ENCODE measurements at places on chromosomes 12 and 14. TPM values are rescaled to one million over a fixed set of nuclear protein-coding genes. Genes with fewer than 3 reads are reported as not detected.

- H3K27me3 ChIP-seq, result no peaks in the 10 kb centered on the region
- DNase-seq, result no peak
- H3K27ac ChIP-seq, result no peak within 1 kb of the TSS
- no peaks in the 10 kb centered on the region for H3K36me3 ChIP-seq
Observed at GRCh38 chr12:52618216-52618615, at the start of gene KRT73. KRT73 (minus strand) TSS chr12:52618559; CDS start chr12:52618524, 35 bp downstream.

GRCh38 chr12:53575502-53576249 lies 50.5 kb downstream of the ATF7 start:
- H3K4me1 ChIP-seq, result no peaks in the 10 kb centered on the region
- no peak overlapping the region for H3K27ac ChIP-seq
- H3K36me3 ChIP-seq, result no peaks in the 10 kb centered on the region
- no peak for DNase-seq
- H3K4me3 ChIP-seq, result no peak overlapping the region
- no peaks in the 10 kb centered on the region for H3K27me3 ChIP-seq

DNA sequence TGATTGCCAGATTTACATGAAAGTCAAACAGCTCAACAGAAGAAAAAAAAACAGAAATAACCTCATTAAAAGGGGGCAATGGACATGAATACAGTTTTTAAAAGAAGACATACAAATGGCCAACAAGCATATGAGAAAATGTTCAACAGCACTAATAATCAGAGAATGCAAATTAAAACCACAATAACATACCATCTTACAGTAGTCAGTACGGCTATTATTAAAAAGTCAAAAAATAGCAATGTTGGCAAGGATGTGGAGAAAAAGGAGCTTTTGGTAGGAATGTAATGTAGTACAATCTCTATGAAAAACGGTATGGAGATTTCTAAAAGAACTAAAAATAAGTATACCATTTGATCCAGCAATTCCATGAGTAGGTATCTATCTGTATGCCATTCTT lies 272.1 kb downstream of the CEP128 start:
- H3K4me1 ChIP-seq, result peaks cover 20% of the 10 kb centered on the region
- no peaks in the 10 kb centered on the region for H3K27me3 ChIP-seq
- H3K36me3 ChIP-seq, result no peaks in the 10 kb centered on the region
- no peak overlapping the region for H3K4me3 ChIP-seq
- H3K27ac ChIP-seq, result no peak overlapping the region

DNA sequence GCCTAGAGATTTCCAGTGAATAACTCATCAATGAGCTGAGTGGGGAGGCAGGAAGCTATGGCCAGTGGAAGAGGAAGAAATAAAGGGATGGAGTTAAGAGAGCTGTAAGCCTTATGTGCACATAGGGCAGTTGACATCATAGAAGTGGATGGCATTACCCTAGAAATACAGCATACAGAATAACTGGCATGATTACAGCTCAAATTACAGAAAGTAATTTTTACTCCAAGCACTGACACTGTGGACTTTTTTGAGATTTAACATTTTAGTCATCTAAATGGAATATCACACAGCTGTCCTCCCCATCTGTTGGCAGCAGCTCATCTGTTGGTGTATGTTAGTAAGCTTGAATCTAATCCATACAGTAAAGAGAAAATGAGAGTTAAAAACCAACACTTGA lies 5.4 kb upstream of the IPO8 start:
- DNase-seq, result no peak
- H3K36me3 ChIP-seq, result no peaks in the 10 kb centered on the region
- H3K4me1 ChIP-seq, result no peaks in the 10 kb centered on the region
- no peak overlapping the region for H3K4me3 ChIP-seq
- H3K27me3 ChIP-seq, result no peaks in the 10 kb centered on the region

DNA sequence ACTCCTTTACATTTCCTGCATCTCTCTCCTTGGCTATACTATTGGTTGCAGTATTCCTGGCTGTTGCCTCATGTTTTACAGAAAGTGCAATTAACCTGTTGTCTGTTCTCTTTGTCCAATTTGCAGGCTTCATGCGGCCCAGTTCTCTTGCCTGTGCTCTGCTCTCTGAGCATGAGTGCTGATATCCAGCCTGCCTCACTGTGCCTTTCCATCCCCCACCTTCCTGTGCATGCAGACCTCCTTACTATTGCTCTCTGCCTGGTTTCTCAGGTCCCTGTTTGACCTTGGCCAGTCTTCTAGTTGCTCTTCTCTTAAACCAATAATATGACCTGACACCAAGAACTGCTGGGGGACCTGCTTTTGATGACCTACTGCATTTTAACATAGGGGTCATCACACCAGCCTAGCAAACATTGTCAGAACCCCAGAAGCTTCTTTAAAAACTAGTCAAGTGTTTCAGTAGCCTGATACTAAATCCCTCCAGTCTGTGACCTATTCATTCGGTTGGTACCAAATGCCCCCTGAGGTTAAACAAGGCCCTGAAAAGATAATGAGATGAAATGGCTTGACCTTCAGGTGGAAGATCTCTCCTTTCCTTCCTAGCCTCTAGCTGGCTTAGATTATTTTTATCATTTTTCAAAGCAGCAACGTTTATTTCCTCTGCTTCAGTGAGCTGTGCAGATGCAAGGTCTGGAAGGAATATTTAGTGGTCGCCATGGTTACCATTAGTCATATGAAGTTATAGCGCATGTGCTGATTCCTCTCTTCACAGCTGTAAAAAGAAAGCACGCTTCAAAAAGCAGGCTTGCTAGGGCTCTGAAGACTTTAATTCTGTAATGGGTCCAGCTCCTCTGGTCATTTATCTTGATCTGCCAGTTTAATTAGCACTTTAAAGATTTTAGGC lies 216.5 kb downstream of the PHLDA1 start:
- no peak overlapping the region for H3K4me3 ChIP-seq
- H3K27me3 ChIP-seq, result no peaks in the 10 kb centered on the region
- no peaks in the 10 kb centered on the region for H3K36me3 ChIP-seq
- DNase-seq, result no peak

DNA sequence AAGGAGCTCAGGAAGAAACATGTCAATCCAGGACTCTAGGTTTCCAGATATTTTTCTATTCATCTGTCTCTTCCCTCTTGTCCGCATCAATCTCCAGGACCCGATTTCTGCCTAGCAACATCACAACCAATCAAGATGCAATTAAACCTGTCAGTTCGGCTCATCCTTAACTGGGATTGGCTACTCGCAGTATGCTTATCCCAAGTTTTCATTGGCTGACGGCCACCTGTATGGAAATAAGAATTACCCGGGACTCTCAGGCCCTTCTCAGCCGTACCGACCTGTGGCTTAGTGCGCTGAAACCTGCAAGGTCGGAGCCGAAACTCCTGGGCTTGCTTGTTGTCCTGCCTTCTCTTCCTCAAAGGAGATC lies 20.4 kb upstream of the ATP5MC2 start:
- H3K27ac ChIP-seq, result no peak overlapping the region
- H3K27me3 ChIP-seq, result no peaks in the 10 kb centered on the region
- H3K36me3 ChIP-seq, result no peaks in the 10 kb centered on the region
- peak; percentile 86 for DNase-seq
- peak overlapping the region; percentile 41 for H3K4me3 ChIP-seq

- H3K4me3 ChIP-seq, result no peak overlapping the region
- H3K4me1 ChIP-seq, result peaks cover 1% of the 10 kb centered on the region
- no peaks in the 10 kb centered on the region for H3K27me3 ChIP-seq
- no peak overlapping the region for H3K27ac ChIP-seq
Observed at GRCh38 chr12:71548893-71549292, 109.3 kb downstream of the LGR5 start.

DNA sequence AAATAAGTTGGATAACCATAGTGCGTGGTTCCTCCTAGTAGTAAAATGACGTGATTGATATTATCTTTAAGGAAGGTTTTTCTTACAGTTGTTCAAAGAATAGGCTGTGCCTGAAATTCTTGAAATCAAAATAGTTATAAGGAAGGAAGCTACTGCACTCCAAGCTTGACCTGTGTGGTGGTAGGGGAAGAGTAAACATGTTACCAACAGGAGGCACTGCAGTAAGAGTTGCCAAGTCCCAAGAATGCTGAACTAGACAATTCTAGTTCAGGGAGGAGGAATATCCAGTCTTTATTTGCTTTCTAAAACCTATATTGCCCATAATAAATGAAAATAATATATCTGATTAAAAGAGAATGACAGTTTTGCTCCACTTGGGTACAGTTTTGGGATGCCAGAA lies 764.5 kb downstream of the TMTC2 start:
- H3K27me3 ChIP-seq, result no peaks in the 10 kb centered on the region
- H3K4me1 ChIP-seq, result no peaks in the 10 kb centered on the region
- no peak overlapping the region for H3K27ac ChIP-seq
- no peak overlapping the region for H3K4me3 ChIP-seq

DNA sequence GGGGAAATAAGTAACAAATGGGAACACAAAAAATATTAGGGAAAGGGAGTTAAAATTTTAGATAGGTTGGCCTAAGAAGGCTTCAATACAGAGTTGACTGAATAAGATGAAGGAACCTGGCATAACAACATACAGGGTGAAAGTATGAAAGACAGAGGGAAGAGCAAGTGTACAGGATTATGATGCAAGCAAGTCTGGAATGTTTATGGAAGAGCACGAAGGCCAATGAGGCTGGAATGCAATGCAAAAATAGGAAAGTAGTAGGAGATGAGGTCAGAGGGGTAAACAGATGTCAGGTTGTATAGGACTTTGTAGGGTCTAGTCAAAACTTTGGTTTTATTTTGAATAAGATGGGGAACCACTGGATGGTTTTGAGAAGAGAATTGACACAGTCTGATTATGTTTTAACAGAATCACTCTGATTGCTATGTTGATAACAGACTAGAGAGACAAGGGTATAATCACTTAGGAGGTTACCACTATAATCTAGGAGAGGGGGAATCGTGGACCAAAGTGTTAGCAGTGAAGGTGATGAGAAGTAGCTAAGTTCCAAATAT lies 96.8 kb downstream of the OSBPL8 start:
- no peaks in the 10 kb centered on the region for H3K36me3 ChIP-seq

DNA sequence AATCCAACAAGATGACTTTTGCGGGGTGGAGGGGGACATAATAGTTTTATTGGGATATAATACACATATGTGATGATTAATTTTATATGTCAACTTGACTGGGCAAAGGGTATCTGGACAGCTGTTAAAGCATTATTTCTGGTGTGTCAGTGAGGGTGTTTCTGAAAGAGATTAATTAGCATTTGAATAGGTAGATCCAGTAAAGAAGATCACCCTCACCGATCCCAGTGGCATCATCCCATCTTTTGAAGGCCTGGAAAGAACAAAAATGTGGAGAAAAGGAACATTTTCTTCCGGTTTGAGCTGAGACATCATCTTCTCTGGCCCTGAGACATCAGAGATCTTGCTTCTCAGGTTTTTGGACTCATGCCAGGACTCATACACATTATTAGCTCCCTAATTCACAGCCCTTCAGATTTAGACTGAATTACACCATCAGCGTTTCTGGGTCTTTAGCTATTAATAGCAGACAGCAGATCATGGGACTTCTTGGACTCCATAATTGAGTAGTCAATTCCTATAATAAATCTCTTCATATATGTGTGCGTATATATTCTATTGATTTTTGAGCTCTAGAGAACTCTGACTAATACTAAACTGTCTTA lies 283.6 kb downstream of the PCNX1 start:
- no peak for DNase-seq
- no peaks in the 10 kb centered on the region for H3K27me3 ChIP-seq
- H3K4me3 ChIP-seq, result no peak overlapping the region
- no peaks in the 10 kb centered on the region for H3K36me3 ChIP-seq
- peaks cover 34% of the 10 kb centered on the region for H3K4me1 ChIP-seq

DNA sequence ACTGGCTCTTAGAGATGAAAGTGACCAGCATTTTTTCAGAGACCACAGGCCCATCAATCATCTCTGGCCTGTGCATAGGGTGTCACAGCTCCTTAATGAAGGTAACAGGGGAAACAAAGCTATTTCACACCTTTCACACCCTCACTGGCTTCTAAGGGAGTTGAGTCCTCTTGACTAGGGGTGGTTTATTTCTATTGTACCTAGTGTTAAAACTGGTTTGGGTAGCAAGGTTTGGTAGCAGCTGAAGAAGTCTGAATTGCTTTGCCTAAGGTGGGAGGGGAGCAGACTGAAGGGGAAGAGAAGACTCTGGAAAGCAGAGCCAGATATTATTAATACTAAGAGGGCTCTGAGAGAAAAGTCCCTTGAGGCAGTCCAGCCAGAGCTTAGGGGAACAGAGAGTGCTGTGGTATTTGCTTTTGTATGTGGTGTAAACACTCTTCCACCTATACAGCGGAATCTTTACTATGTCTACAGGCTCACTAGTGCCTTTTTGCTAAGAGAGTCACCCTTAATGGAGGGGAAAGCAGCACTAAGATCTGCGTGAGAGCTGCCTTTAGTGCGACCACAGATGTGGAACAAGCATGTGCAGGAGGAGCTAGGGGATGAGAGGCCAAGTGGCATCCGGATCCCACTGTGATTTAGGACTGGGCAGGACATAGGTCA lies 95.8 kb downstream of the STXBP6 start:
- peak overlapping the region; percentile 51 for H3K27ac ChIP-seq
- no peak overlapping the region for H3K4me3 ChIP-seq
- peaks cover 31% of the 10 kb centered on the region for H3K4me1 ChIP-seq
- no peaks in the 10 kb centered on the region for H3K36me3 ChIP-seq

- no peaks in the 10 kb centered on the region for H3K27me3 ChIP-seq
- H3K4me3 ChIP-seq, result no peak overlapping the region
- H3K4me1 ChIP-seq, result peaks cover 22% of the 10 kb centered on the region
- H3K27ac ChIP-seq, result no peak overlapping the region
Observed at GRCh38 chr12:52812749-52813148, 1.2 kb downstream of the KRT4 start.

- peak overlapping the region; percentile 73 for H3K4me3 ChIP-seq
- DNase-seq, result peak; percentile 40
- no peaks in the 10 kb centered on the region for H3K27me3 ChIP-seq
Observed at GRCh38 chr14:65101631-65102440, 481 bp downstream of the MAX start.

DNA sequence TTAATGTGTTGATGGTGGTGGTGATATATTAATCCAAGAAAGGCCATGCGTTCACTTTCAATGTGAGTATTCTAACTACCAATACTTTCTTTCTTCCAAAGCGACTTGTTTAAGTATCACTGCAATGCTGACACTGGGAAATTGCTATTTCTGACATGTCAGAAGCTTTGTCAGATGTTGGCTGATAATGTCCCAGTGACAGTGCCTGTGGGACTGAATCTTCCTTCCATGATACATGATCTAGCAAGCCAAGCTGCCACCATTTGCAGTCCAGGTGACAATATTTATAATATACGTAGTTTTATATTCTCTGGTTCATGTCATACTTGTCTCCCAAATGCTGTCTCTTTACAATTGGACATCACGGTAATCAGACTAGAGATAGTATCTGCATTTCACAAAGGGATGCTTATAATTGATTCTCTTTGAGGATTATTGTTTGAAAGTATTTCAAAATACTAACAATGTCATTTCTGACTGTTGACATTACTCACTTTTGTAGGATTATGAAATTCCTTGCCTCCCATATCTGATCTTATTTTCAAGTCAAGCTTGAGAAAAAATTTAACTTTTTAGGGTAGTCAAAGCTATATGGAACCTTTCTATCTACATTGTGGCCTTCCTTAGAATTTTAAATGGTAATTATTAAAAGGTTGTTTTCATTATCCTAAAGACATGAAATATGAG lies 57.3 kb downstream of the KNTC1 start:
- DNase-seq, result no peak
- H3K4me1 ChIP-seq, result peaks cover 3% of the 10 kb centered on the region
- peaks cover 2% of the 10 kb centered on the region for H3K36me3 ChIP-seq

CDCA3 gene
- total RNA-seq, result 147 TPM

PZP gene
- total RNA-seq, result not detected

ETFBKMT gene
- total RNA-seq, result 2.1 TPM

BCL7A gene
- total RNA-seq, result 15.5 TPM

TULP3 gene
- total RNA-seq, result 31.7 TPM
